Activated T-cell treated with anti-CD3 and anti-CD28 coated beads, Interleukin-2, amount 50 U/mL, for 1 hour (primary cell): ENCODE measurements at places on chromosomes 2 and 18.

DNA sequence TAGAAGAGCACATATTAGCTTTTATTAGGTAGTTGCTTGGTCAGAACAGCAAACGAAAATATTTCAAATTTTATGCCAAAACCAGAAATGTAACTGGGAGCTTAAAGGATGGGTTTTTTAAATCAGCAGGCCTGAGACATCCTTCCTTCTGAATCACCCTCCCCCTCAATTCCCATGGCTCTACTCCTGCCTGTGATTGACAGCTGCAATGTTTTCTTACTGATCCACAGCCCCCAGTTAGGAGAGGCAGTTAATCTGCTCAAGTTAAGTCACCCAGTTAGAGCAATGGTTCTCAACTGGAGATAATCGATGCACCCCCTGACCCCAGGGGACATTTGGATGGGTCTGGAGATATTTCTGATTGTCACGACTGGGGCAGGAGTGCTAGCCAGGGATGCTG lies 24.9 kb downstream of the KCTD18 start:
- no peak for DNase-seq

GRCh38 chr2:239266779-239267287 lies 134.0 kb downstream of the HDAC4 start:
- peak; percentile 39 for DNase-seq

DNA sequence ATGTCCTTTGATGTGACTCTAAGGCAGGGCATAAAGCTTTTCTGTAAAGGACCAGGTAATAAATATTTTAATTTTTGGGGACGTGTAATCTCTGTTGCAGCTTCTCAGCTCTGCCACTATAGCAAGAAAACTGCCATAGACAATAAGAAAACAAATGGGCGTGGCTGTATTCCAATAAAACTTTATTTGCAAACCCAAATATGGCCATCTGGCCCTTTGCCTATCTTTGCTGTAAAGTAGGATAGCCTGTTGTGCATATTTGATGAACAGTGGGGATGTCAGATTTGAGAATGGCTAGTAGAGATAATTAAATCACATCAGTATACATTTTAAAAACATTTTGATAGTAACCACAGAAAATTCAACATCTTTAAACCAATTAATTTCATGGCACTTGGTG lies 95.6 kb upstream of the NOSTRIN start:
- DNase-seq, result no peak

- DNase-seq, result no peak
Observed at GRCh38 chr2:238145046-238145445, 6.6 kb downstream of the KLHL30 start.

DNA sequence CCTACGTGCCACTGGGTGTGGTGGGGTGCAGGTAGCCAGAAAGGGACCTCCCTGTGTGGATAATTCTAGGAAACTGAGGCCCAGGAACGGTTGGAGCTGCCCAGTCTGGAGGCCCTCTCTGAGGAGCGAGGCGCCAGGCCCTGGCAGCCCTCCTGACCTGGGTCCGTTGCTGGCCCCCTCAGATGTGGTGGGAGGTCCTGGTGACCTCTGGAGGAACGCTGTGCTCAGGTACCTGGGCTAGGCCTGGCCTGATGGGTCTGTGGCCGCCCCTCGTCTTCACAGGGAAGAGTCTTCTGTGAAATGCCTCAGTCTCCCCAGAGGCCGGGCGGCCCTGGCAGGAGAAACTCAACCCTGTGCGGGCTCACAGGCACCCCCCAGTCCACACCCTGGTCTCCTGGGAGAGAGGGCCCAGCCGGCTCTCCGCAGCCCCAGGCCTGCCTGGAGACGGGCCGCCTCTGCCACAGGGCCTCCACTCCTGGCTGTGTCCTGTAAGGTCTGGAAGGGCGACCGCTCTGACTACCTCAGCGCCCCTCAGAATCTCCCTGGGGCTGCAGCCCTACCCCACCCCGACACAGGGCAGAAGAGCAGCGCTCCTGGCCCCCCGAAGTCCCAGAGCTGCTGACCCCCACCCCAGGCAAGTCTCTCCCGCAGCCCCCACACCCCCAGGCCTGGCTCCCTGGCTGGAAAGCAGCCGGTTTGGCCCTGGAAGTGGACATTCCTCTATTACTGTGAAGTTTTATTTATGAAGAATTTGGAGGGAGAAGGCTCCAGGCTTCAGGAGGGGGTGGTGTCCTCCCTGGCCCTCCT lies 3.7 kb downstream of the B3GNT7 start:
- DNase-seq, result no peak

- no peak for DNase-seq
Observed at GRCh38 chr2:9085353-9085752, 81.9 kb upstream of the MBOAT2 start.

- DNase-seq, result no peak
Observed at GRCh38 chr2:173502296-173502695, 147.6 kb downstream of the CDCA7 start.

GRCh38 chr2:171160956-171161740 lies 455 bp upstream of the TLK1 start:
- DNase-seq, result no peak

DNA sequence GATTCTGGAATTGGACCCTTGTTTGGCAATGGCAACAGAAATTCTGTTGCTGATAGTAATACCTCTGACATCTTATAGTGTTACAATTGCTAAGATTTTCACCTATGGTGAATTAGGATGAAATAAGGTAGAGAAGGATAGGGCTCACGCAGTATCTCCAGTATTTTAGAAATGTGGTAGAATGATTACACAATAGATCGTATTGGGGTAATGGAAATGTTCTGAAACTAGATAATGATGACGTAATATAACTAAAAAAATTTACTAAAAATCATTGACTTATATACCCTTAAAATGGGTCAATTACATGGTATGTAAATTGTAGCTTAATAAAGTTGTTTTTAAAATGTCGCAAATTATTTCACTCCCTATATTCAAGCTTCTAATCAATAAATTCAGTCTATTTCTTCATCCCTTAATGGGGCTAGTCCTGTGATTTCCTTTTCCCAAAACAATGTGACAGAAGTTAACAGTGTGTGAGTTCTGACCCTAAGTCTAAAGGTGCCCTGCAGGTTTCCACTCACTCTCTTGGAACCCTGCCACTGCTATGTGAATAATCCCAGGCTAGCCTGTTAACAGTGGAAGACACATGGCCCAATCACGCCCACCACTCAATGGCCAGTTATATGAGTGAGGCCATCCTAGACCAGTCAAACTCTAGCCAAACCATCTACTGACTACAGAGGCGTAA lies 31.2 kb downstream of the USP37 start:
- no peak for DNase-seq

GRCh38 chr2:223113161-223113560 lies 61.2 kb downstream of the KCNE4 start:
- DNase-seq, result no peak

DNA sequence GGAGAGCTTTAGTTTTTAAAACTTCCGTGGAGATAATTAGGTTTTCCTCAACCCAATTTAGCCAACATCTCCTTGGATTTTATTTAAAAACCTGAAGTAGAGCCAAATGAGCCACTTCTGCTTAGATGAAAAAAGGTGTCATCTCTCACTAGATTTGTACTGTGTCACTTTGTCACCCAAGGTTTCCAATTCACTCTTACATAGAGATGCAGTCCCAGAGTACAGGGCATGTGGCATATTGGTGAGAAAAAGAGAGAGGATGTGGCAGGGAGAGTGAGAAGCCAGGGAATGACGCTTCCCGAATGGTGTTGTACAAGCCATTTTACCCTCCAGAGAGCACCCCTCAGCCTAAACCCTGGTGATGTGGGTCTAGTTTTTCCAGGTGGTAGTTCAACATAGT lies 44.4 kb upstream of the CTLA4 start:
- DNase-seq, result no peak

GRCh38 chr2:240561325-240561971 lies 1.3 kb downstream of the DUSP28 start:
- peak; percentile 29 for DNase-seq

DNA sequence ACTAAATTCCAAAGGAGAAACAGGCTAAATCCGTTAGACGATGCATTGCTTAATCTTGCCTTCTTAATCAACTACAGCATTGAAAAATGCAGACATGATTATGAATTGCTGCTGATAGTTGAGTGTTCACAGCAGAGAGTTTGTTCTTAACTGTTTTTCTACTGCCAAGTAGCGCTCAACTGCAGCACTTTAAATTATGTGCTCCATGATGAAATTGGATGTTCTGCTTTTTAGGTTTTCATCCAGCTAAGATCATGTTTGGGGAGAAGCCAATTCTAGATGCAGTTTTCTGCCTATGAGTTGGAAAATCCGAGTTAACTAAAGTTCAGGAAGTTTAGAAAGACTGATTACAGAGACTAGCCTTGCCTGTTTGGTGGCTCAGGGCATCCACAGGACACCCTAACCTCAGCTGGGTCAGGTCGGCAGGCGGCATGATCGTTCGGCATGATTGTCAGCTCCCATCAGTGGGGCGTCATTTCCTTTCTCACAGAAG lies 119.4 kb upstream of the PIEZO2 start:
- DNase-seq, result no peak

GRCh38 chr18:78421392-78421791 lies 558.2 kb upstream of the SALL3 start:
- DNase-seq, result no peak

- DNase-seq, result no peak
Observed at GRCh38 chr2:73033766-73034381, 37.6 kb downstream of the SFXN5 start.

DNA sequence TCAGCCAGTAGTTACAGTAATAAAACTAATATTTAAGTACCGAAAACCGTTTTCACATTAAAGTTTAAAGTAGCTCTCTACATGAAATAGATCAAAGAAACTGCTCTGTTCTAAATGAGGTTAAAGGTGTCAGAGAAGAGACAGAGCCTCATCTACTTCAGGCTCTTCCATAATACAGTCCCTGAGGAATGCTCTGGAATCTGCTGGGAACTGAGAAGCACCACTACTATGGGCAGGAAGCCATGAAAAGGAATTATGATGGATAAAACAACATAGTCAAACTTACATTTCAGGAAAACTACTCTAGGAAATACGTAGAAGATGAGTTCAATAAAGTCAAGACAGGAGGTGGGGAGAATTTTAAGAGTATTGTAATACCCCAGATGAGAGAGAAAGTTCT lies 60.0 kb downstream of the ROCK1 start:
- no peak for DNase-seq

DNA sequence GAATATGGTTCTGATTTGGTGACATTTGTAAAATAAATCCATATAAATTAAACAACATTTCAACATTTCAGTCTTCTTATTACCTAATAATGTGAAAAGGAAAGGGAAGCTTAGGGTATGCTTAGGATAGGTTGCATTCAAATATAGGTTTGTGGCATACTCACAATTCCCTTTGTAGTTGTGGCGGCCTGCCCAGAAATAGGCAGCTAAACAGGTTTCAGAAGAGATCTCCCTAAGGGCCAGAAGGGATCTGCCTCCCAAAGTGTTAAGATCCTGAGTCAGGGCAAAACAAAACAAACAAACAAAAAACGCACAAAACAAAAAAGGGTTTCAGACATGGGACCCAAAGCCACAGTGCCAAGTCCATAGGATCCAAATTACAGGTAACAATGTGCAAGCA lies 41.4 kb upstream of the TCF7L1 start:
- DNase-seq, result no peak

DNA sequence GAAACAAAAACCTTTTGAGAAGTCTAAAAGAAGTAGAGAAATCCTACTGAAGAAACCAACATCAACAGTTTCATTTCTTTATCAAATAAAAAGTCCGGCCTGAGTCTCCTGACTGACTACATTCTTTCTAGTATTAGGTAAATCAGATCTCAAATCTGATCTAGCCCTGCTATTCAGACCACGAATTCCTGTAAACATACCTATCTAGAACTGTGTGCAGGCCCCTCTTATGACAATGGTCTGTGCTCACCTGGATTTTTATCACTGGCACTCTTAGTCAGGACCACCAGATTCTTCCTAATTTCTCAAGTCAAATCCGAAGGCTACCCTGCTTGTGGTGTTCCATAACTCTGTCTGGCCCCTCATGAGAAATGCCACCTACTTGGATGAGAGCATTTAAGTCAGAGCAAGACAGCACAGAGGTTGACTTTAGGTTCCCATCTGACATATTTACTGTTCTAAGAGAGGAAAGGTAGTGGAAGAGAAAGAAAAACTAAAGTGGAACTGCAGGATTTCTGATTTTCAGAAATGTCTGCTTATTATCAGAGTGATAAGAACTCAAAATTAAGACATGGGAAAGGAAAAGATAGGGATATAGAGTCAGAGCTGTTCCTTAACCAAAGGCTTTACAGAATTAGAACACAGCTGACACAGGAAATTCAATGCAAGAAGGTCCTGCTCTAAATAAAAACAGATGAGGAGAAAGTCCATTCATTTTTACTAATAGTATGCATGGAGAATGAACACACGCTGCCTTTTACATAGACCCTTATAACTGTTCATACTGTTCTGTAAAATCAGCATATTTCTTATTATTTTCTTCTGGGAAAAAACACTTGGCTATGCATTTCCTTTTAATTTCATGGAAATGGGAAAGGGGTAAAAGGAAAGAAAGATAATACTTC lies 56.5 kb downstream of the SLC8A1 start:
- no peak for DNase-seq

GRCh38 chr18:51236225-51236624 lies 38.7 kb upstream of the MEX3C start:
- DNase-seq, result no peak

DNA sequence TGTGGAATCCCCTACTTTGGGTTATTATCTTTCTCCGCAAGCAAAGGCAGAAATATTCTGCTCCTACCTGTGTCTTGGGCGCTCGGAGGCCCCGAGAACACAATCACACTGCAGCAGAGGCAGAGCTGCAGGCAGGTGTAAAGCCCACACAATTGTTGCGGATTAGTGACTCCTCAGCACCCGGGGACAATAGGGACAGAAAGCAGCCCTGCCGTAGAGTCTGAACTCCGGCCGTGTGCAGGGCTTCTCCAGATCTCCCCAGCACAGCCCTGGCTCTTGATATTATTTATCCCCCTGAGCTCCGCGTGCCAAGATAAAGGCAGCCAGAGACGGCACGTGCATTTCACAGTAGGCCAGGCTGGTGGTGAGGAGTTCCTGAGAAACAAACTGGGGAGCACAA lies 229.2 kb downstream of the EN1 start:
- DNase-seq, result no peak

DNA sequence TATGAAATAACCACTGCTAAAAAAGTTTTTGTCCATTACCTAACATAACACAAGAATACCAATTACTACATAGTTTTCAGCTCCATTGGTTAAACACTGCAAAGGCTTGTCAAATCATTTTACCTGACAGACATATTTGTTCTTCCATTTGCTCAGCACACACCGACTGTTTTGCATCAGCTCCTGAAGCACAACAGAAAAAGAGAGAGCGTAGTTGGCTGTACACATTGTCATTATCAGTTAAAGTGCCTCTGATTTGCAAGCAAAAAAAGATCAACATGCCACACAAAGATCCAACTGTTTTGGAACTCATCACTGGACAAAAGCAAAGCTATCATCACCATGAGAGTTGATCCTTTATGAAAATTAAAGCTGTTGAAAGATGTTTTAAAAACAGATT lies 103.8 kb downstream of the WDPCP start:
- DNase-seq, result no peak

DNA sequence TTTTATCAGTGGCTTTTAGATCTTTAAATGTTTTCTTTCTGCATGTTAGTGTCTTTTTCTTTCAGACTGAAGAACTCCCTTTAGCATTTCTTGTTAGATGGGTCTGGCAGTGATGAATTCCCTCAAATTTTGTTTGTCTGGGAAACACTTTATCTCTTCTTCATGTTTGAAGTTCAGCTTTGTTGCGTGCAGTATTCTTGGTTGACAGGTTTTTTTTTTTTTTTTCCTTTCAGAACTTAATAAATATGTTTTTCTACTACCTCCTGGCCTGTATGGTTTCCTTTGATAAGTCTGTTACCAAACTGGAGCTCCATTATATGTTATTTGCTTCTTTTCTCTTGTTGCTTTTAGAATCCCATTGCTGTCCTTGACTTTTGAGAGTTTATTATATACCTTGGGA lies 89.8 kb upstream of the ACKR3 start:
- no peak for DNase-seq

GRCh38 chr2:225164401-225165050 lies 122.3 kb upstream of the DOCK10 start:
- DNase-seq, result no peak
